Activated CD8-positive, alpha-beta memory T cell treated with anti-CD3 and anti-CD28 coated beads for 1 hour (primary cell): ENCODE measurements at places on chromosomes 7 and 10.
A peak's percentile ranks its signal among the peaks of the same experiment; 100 is the strongest.

- no peak for DNase-seq
These were observed 166.8 kb downstream of the ETV1 start for GRCh38 chr7:13822678-13823077.

DNA sequence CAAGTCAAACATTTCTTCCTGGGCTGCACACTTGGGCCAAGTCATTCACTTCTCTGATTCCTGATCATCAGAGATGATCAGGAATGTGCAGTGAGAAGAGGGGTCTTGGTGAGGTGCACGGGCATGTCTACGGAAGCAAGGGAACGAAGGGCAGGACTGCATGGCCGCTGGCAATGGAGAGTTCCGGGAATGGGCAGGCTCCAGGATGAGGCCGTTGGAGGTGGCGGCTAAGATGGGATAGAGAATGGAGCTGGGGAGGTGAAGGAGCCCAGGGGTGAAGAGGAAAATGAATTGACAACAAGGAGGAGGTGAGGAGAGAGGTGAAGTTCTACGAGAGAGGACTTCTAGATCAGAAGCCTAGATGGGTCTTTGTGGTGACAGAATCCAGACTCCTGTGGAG is 260.0 kb downstream of the GRID1 start:
- DNase-seq: no peak

- no peak for DNase-seq
These were observed 395.8 kb upstream of the PHF14 start for GRCh38 chr7:10577866-10578374.

- DNase-seq: no peak
These were observed 174.6 kb upstream of the PLPP4 start for GRCh38 chr10:120282421-120282820.

DNA sequence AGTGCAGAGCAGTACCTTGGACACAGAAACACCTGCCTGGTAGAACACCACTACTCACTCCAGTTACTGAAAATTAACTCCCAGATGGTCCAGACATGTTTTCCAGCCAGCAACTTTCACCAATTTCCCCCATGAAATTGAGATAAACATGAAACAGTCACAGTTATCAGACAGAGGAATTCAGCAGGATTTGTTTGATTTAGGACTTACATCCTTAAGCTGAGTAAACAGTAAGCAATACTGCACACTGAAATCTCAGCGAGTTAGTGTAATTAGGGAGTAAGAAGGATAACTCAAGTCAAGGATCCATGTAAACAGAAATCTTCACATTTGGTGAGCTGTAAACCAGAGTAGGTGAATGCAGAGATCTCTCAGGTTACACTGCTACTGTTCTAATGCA is 353.5 kb downstream of the ELMO1 start:
- DNase-seq: no peak

- DNase-seq: no peak
These were observed 104.5 kb downstream of the SRI start for GRCh38 chr7:88115258-88115796.

DNA sequence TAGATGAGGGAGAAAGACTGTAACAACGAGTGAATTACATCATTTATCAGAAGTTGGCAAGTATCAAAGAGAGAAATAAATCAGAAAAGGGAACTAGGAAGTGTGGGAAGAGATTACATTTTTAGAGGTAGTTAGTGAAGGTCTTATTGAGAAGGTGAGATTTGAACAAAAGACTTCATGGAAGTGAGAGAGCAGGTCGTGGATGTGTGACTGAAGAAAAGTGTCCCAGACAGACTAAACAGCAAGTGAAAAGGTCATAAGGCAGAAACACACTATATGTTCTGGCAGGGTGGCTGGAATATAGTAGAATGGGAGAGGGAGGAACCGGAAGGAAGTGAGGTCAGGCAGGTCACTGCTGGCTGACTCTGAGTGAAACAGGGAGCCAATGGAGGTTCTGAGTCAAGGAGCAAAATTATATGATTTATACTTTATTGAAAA is 35.7 kb upstream of the RHOBTB1 start:
- DNase-seq: no peak

DNA sequence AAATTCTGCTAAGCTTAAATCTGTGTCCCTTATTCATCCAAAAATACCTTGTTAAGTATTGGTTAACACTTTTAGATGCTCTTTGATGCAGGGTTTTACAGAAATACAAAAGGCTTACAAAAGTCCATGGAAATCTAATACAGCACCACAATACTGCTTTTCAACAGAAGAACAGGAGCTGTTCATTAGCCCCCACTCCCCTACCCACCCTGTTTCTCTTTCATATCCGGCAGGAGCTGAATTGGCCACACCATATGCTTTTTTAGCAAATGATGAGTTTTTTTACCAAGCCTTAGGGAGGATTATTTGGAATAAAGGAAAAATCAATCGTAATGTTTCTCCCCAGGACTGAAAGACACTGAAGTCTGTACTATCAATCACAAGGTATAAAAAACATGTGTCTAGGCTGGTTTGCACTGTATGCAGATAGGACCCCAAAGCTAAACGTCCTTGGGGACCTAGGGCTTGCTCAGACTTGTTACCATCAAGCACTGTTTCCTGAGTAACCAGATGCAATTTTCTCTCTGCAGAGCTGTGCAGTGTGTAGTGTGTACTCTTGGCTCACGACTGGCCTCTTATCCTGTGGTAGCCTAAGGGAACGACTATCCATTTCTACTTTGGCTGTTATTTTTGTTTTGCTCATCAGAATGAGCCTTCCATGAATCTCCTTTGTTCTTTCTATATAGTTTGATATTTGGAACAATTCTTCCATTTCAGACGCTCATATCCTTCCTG is 143.3 kb upstream of the LRGUK start:
- no peak for DNase-seq

DNA sequence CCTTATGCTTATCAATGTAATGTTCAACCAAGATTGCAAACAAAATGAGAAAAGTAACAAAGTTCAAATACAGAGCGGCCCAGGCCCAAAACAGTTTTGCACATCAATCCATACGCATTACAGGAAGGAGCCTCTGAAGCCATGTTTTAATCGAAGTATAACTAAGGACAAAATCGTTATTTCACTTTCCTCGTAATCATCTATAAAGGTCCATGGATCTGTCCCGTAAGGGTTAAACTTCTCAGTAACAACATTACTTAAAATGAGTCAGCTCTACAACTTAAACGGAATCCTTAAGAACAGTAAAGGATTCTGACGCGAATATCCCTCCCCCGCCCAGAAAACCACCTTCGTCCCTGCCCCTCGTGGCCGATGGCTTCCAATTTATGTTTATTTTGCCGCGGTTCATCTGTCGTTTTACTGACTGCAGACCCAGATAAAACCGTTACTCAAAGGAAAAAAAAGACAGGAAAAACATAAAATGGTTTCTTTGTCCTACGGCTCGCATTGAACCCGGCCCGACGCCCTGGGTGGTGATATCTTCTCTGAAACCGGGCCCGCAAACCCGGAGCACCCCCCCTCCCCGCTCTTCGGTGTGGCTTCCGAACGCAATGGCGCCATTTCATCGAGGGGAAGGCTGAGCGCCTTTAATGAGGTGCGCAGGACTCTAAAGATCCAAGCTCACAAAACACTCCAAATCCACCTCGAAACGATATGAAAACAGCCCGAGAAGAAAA is 1.1 kb downstream of the HNRNPA2B1 start:
- DNase-seq: peak; percentile 44

DNA sequence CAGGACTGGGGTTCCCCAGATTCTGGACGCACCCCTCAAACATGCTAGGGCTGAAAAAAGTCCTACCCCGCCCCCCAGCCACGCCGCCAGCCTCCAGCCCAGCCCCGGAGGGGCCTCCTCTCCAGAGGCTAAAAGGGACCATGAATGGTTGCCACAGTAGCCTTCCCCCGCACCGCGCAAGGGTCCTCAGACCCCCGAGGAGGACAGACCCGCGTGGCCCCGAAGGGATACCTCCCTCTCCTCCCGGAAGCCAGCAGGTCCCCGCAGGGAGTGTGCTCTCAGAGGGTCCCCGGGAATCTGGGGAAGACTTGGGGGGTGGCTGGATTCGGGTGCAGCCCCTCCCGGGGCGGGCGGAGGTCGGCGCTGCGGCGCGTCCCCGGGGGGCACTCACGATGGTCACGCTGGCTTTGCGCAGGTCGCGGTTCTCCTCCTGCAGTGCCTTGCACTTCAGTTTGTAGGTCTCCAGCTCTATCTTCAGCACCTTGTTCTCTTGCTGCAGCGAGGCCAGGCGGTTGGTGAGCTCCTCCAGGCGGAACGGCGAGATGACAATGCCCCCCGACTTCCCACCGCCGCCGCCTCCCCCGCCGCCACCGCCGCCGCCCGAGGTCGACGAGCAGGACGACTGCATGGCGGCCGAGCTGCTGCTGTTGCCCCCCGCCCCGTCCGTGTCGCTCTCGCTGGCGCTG is 482 bp downstream of the CCDC6 start:
- no peak for DNase-seq

- DNase-seq: no peak
These were observed 13.8 kb downstream of the ATG9B start for GRCh38 chr7:151010307-151011096.

GRCh38 chr7:16747102-16747501 is 6.5 kb upstream of the TSPAN13 start:
- no peak for DNase-seq

DNA sequence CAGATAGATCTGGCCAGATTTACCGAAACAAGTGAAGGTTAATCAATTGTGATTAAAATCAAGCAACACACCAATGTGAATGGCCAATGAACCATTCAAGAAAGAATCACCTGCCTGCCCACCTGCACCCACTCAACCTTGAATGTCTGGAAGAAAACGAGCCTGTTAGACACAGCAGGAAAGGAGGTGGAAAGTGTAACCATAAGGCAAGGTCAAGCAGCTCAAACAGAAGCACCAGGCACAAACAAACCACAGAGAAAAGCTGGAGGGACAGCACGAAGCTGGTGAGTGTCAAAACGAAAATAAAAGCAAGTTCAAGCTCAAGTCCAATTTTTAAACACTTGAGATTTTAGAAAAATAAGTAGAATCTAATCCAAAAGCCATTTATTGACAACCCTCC is 64.9 kb downstream of the STEAP1B start:
- no peak for DNase-seq

GRCh38 chr7:75591467-75592255 is 99.5 kb downstream of the SPDYE5 start:
- no peak for DNase-seq

GRCh38 chr10:122402548-122403131 is 28.1 kb downstream of the PLEKHA1 start:
- DNase-seq: no peak

GRCh38 chr7:37285706-37286453 is 162.8 kb downstream of the ELMO1 start:
- DNase-seq: no peak

DNA sequence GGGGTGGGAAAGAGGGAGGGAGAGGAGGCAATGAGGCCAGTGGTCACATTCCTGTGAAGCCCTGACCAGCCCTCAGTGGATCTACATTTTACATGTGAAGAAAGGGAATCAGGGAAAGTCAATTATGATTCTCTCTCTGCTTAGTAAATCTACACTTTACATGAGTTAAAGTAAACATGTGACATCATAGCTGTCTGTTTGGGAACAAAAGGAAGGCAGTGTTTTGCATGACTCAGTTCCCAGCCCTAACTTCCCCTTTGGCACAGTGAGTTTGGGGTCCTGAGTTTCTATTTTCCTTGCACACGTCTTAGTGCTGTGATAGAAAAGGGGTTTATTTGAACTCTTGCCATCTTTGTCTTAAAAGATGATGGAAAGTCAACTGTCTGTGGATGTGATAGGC is 615.1 kb downstream of the SDK1 start:
- no peak for DNase-seq

- DNase-seq: no peak
These were observed 159.0 kb downstream of the PLXNA4 start for GRCh38 chr7:132417103-132417906.

DNA sequence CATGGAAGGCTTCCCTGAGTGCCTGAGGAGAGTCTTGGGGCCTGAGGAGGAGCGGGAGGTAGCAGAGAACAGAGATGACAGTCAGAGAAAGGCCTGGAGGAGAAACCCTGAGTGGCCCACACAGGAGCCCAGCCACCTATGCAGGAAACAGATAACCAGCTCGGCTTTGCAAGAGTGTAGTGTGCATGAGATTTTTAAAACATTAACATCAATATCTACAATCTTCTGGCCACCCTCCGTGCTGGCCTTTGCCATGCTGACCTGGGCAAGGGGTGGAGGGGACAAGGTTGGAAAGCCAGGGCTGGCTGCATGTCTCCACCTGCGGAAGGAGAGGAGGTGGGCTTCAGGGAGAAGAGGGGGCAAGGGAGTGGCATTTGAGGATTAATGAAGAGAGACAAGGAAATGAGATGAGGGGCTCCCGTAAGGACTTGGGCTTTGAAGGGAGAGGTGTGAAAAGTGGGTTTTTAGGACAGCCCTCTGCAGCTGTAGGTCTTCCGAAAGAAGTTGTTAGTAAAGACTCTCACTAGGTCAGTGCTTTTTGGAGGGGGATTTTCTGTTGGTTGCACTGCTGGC is 59.3 kb upstream of the SDK1 start:
- no peak for DNase-seq

DNA sequence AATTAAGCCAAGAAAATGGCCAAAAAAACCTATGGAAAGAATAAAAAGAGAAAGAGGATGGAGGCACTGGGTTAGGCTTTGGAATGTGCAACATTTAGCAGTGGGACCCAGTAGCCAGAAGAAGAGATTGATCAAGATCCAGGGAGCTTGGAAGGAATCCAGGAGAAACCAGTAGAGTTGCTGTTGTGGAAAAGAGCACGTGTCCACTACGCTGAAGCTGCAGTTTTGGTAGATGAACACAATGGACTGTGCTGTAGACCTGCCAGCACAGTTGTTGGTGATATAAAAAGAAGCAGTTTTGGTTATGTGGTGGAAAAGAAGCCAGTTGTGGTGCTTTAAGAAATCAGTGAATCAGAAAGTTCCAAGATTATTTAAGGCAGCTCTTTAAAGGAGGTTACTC is 802.2 kb upstream of the POM121L12 start:
- no peak for DNase-seq

DNA sequence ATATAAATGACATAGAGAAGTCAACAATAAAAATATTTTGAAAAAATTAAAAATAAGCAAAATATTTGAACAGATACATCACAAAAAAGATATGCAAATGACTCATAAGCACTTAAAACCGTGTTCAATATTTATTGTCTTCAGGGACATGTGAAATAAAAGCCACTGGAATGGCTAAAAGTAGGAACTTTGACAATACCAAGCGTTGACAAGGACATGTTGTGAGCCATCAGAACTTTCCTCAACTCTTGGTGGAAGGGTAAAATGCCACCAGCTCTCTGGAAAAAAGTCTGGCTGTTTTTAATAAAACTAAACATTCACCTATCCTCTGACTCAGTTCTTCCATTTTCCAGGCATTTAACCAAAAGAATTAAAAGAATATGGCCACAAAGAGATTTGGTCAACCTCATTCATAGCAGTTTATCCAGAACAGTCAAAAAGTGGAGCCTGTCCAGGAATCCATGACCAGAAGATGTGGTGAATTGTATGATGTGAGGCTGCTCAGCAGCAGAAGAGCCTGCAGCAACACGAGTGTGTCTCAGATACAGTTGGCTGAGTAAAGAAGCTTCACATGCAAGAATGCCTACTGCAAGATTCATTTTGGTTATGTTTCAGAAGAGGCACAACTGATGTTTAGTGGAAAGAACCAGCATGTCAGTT is 7.1 kb upstream of the KLF6 start:
- no peak for DNase-seq

GRCh38 chr7:47482013-47482875 is 99.7 kb downstream of the TNS3 start:
- no peak for DNase-seq

GRCh38 chr7:49845626-49846025 is 72.2 kb downstream of the VWC2 start:
- DNase-seq: no peak

- no peak for DNase-seq
These were observed 191.7 kb upstream of the C7orf33 start for GRCh38 chr7:148398844-148399365.

GRCh38 chr7:12237007-12237406 is 25.9 kb downstream of the TMEM106B start:
- DNase-seq: no peak

- no peak for DNase-seq
These were observed 5.4 kb downstream of the MYOF start for GRCh38 chr10:93476756-93477155.
